Stimulated activated CD8-positive, alpha-beta memory T cell treated with anti-CD3 and anti-CD28 coated beads, Interleukin-15, amount 100 ng/mL, for 4 hours (primary cell): ENCODE measurements at places on chromosomes 4 and X.

DNA sequence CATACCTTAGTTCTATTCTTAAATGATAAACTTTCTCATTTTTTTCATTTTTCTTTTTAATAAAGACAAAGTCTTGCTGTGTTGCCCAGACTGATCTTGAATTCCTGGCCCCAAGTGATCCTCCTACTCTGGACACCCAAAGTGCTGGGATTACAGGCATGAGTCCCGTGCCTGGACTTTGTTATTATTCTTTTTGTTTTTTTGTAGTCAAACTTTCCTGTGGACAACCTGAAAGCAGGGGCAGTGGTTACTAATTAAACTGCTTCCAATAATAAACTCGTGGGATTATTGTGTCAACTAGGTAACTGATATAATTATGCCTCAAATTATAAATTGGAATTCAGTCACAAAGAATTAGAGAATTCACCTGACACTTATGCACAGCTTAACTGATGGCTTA, 107.8 kb upstream of the RAPGEF2 start:
- DNase-seq: no peak

- no peak for DNase-seq
Observed at GRCh38 chr4:85717847-85718246, 242.9 kb downstream of the ARHGAP24 start.

DNA sequence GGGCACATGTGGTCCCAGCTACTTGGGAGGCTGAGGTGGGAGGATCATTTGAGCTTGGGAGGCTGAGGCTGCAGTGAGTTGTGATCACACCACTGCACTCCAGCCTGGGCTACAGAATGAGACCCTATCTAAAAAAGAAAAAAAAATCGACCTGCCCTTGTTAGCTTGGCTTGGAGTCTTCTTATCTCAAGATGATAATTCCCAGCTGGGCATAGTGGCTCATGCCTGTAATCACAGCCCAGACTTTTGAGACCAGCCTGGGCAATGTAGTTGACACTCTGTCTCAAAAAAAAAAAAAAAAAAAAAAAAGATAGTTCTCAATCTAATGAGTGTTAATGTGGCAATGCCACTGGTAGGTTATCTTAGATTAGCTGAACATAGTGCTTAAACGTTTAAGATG, 41.0 kb downstream of the QRFPR start:
- DNase-seq: no peak

GRCh38 chr4:94680176-94680862, 77.4 kb upstream of the BMPR1B start:
- no peak for DNase-seq

DNA sequence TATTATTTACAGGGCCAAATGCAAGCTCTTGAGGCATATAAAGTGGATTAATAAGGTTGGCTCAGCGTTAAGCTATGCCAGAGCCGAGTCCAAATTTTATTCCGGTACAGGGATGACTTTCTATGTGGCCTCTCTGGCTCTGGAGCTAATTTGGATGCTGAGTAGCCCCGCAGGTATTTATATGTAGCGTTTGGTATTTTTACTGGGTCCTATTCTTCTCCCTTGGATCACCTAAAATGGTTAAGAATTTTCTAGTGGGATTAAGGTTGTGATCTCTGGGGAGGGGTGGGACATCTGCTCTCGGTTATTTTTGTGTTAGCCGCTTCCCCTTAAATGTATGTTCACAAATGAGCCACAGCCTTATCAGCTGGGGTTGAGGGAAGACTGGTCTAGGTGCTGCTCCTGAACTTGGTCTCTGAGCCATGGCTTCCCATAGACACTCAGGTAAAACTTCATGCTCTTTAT, 49.4 kb downstream of the FHL1 start:
- DNase-seq: no peak

GRCh38 chr4:165766018-165766417, 107.0 kb upstream of the TLL1 start:
- no peak for DNase-seq

- no peak for DNase-seq
Observed at GRCh38 chr4:151099976-151100417, 569 bp downstream of the RPS3A start.

DNA sequence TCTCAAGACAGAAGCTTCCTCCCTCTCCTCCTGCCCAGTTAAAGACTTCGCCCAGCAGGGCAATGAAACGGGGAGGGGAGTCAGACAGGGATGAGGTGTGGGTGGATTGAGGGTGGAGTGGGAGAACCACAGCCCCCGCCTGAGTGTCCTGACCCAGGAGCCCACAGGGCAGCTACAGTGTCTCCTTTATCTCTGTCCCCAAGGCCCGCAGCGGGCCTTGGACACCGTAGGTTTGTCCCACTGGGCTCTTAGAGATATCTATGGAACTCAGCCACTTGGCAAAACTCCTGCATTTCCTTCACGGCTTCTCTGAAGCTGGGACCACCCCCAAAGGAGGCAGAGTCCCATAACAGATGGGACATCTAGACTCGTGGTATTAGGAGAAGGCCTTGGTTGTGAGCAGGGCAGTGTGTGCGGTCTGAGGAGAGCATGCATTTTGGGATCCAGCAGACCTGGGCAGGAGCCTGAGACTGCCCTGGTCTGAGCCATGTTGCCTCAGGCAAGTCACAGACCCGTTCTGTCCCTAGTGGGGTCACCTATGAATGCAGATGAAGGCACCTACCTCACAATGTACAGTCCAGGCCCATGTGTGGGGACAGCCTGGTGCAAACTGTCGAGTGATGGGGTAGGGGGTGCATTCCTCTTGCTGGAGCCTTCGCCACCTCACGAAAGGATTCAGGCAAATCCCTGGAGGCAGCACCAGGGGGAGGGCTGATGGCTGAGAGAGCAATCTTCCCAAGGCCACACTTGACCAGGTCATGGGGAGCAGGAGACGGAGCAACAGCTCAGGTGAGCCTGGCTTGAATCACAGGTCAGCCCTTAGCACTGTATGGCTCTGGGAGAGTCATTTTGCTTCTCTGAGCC, 225.7 kb upstream of the PSAPL1 start:
- no peak for DNase-seq

DNA sequence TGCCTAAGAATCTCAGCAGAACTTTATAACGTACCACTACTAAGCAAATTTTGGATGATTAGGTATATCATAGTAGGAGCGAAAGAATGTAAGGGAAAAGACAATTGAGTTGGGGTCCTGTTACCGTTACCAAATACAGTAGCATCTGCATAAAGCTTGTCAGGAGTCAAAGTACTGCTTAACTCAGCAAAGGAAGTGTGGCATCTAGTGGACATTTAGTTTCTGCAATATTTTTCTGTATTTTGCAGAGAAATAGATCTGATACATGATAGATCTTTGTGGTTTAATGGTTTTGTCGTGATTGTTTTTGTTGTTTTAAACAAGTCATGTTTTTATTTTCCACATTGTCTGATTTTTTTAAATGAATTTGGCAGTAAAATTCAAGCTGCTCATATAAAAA, 81.0 kb upstream of the SMARCAD1 start:
- DNase-seq: no peak

DNA sequence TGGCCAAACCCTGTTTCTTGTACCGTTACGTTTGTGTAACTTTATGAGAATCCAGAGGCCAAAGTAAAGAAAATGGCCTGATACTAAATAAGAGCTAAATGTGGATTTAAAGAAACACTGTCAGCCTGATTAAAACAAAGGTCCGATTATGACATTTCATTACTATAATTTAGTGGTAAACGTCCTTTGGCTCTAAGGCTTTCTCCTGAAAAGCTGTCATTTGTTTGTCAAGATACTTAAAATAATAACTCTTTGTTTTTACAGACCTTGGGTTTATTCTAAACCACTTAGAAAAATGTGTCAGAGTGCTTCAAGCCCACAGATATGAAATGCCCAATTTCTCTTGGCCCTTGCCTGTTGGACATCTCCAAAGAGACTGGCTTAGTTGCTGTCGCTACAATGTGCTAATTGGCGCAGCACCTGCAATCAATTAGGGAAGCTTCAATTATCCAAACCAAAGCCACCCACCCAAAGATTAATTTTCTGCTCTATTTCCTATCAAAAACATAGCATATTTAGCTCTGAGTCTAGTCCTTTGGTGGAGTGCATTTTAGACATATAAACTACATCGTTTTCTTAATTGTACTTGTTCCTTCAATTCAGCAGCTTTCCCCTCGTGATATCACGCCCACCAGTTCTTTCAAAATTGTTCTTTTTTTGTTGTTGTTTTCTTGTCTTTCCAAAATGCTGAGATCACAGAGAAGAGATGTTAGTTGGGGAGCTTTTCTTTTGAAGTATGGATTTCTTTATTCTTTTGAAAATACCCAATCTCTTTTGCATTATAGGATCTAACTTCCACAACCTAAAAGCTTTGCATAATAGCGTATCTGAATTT, 13.6 kb downstream of the SMIM20 start:
- DNase-seq: no peak

- DNase-seq: no peak
Observed at GRCh38 chr4:105092356-105092755, 54.3 kb upstream of the TET2 start.

DNA sequence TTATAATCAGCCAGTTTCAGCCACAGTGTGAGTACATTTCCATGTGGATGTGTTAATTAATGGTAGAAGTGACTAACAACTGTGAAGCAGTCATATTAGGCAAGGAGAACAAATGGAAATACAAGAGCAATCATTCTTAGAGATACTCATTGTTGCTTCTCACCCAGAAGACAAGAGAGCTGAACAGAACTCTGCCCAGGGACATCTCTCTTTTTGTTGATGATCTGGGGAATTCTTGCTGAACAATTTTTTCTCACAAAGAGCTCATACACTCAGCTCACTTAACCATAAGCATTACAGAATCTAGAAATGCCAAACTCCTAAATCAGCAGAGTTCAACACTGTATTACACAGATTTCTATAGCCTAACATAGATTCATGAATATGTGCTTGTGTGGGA, 150.1 kb downstream of the COMMD8 start:
- no peak for DNase-seq

- DNase-seq: no peak
Observed at GRCh38 chr4:153072661-153073060, 131.6 kb upstream of the TRIM2 start.

GRCh38 chrX:153646620-153647373, at the start of gene DUSP9:
DUSP9 (plus strand) TSS chrX:153647203; CDS start chrX:153647954, 751 bp downstream.
- DNase-seq: no peak
